SHP77 treated with DMSO at 0.1 percent for 48 hours (cell line): ENCODE measurements at places on chromosomes 16 and 17.

- no peak for DNase-seq
Measured at GRCh38 chr16:66549284-66550131, at the start of gene TK2. TK2 (minus strand) TSS chr16:66550122; CDS start chr16:66550061, 61 bp downstream.

GRCh38 chr17:19702217-19702641 lies 14.2 kb downstream of the SLC47A2 start:
- no peak for DNase-seq

- no peak for DNase-seq
Measured at GRCh38 chr16:59913666-59914065, 1179.5 kb upstream of the GOT2 start.

DNA sequence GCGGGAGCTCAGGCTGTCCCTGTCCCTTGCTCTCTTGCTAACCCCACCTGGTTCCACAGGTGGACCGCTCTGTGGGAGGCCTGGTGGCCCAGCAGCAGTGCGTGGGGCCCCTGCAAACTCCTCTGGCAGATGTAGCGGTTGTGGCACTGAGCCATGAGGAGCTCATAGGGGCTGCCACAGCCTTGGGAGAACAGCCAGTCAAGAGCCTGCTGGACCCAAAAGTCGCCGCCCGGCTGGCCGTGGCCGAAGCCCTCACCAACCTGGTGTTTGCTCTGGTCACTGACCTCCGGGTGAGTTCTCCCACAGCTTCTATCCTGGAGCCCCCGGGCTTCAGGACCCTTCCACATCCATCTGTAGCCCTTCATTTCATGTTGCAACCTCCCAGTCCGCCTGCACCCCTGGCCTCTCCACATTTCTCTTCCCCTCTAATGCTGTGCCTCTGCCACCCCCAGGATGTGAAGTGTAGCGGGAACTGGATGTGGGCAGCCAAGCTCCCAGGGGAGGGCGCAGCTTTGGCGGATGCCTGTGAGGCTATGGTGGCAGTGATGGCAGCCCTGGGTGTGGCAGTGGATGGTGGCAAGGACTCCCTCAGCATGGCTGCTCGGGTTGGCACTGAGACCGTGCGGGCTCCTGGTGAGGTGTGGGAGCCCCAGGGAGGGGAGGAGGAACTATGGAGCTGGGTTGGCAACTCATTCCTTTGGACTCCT lies 15.9 kb downstream of the PFAS start:
- no peak for DNase-seq

- no peak for DNase-seq
Measured at GRCh38 chr17:78322327-78322857, 37.5 kb downstream of the SOCS3 start.

DNA sequence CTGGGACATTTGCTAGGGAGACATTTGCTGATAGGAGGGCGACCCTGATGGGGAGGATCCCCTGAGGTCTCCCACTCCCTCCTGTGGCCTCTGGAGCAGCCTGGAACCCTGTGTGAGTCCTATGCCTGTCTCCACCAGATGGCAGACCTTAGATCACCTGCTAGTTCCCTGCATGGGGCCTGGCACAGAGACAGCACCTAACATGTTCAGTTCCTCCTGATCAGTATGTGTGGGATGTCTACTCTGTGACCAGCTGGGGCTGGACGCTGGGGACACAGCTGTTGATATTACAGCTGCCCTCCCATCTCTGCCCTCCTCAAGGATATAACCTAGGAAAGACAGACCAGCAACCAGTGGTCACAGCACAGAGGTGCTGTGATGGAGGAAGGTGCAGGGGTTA lies 1.1 kb upstream of the ADCY7 start:
- DNase-seq = peak; percentile 75

DNA sequence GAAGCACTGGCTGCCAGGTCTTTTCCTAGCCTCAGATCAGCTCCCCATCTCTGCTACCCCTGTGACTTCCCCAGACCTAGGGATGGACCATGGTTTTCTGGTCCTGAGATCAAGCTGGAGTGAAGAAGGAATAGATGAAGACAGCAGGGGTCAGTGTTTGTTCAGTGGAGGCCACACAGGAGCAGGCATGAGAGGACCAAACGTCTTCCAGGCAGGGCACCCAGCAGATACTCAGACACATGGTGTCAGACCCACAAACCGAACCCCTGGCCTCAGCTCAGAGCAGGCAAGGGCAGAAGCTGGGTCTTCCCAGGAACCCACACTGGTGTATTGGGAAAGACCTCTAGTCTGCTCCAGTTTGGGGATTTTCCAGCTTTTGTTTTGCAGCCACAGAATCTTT lies 189.7 kb downstream of the IRX5 start:
- DNase-seq = no peak

- peak; percentile 44 for DNase-seq
Measured at GRCh38 chr17:45149037-45149668, 878 bp downstream of the HEXIM1 start.

DNA sequence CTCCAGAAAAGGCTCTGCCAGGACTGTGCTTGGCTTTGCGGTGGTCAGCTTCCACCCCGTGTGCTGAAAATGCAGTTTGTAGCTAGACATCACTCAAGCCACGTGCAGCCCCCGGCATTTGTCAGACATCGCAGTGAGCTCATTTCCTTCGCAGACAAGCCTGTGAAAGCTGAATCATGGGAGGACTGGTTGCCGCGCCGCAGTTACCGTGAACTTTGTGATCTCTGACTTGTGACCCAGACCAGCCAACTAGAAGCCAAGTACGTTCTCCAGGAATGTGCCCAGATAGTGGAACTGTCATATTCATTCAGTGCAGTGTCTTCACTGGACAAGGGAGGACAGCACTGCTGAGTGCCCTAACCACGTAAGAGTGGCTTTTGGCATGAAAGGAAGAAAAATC lies 58.1 kb downstream of the NDE1 start:
- no peak for DNase-seq

- no peak for DNase-seq
Measured at GRCh38 chr16:21224800-21225199, 8.7 kb upstream of the ANKS4B start.

DNA sequence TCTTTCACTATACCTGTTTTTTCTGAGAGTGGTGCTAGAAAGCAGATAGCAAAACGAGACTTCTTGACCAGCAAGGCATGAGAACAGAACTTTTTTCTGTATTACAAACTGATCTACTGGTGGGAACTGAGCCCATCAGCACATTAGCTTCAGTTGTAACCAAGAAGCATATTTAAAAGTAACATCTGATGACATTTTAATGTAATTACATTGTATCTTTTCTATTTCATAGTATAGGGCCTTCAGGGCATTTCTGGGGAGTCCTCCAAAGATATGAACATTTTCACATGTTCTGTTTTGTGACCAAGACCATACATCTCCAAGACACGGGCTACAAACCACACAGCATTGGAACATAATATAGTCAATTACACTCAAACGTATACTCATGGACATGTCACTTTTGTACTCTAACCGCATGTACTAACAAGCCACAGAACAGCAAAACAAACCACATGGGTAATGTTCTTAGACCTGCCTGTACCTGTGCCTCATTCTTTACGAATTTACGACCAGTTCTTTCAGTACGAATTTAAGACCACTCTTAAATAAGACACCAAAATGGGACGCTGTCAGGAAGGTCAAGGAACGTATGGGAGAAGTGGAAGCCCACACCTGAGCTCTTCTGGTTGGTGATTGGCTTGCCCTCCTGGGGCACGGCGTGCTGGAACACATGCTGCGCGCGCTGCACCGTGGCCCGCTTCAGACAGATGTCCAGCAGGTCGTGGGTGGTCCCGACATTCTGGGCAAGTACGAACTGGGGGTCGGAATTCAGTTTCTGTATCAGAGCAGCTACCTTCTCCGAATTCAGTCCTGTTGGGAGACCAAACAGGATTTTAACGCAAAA lies 825 bp downstream of the BLMH start:
- DNase-seq = no peak

- no peak for DNase-seq
Measured at GRCh38 chr17:42463976-42464400, 5.3 kb downstream of the ATP6V0A1 start.

- DNase-seq = no peak
Measured at GRCh38 chr16:83586461-83587200, 221.1 kb upstream of the HSBP1 start.

DNA sequence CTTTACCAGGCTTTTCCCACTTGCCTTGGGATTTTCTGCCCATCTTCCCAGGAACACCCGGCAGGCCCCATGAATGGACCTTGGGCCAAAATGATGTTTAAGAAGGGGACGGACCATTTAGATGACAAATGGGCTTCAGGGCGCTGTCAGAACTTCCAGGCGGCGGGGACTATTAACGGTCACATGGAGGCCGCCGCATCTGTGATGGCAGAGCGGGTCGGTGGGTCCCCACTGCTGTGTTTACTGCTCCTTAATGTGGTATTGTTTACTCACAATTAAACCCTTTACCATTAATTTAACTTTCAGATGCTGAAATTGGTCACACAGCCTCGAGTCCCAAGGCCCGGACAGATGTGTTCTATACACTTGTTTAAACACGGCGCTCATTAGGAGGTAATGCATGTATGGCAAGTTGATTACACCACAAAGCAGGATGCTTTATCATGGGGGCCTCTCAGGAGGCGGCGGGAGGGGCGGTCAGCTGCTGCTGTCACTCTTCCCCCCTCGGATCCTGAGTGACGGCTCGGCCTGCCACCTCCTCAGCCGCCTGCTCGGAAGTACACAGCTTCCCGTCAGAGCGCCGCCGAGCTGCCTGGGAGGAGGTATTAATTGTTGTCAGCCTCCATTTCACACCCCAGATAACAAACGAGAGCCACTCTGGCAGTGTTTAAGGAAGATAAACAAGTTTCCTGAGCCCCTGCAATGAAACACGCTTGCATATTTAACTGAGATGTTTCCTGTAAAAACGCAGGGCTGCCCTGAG lies 83.9 kb upstream of the IRX3 start:
- DNase-seq = no peak

GRCh38 chr16:80500961-80501525 lies 39.8 kb upstream of the DYNLRB2 start:
- no peak for DNase-seq

DNA sequence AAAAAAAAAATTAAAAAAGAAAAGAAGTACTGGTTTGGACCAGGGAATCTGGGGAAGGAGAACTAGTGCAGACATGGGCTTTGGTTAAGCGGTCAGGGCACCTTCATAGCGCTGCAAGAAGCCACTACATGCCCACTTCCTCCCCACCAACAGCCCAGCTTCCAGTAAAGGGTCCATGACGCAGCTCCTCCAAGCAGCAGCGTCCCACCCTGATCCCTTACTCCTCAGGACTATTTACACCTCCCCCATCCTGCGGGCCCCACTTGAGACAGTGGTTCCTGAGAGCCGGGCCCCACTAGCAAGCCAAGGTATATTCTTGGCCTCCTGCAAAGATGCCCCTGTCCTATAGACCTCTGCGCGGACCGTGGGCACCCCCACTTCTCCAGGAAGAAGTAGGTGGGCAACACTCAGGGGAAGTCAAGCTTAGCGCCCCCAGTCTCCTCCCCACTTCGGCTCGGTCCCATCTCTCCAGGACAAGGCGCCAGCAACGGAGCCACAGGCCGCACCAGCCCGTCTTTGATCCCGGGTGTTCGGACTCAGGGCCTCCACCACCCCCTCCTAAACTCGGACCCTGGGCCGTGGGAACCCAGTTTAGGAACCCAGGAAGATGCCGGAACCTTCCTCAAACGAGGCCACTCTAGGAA lies 913 bp upstream of the PRR14 start:
- no peak for DNase-seq

DNA sequence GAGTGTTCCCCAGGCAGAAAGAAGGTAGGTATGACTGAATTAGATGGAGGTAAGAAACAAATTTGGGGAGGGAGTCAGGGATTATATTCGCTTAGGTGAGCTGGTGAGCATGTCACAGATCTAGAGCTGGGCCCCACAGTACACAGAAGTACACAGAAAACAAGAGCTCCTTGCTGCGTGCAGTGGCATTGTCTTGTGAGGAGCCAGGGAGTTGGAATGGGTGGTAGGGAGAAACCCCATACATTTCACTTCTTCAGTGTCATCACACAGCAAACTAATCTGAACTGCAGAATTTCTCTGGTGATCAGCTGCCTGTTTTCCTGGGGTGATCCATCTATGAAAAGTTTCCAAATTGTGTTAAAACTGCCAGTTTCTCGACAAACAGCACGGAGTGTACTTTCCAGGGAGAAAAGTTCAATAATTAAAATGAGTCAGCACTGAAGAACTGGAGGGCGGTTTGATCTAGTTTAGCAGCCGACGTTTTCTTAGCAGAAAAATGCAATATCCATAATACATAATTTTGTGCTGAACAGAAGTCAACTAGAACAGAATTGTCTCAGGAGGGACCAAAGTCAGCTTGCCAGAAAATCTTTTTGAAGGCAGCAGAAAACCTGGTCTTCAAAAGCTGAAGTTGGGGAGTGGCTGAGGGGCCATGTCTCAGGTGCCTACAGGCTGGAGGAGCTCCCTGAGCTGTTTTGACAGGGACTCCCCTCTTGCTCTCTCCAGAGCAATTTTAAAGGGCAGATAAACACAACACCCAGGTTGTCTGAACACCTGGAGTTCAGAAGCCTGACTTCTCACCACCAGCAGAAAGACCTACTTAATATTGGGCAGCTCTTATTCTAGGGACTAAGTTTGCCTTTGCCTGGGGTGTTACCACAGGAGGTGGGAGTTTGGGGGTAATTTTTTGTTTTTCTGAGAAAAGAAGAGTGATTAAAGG lies 448.6 kb downstream of the CA10 start:
- no peak for DNase-seq

GRCh38 chr17:47603830-47604597 lies 45.7 kb upstream of the KPNB1 start:
- no peak for DNase-seq

GRCh38 chr17:80372456-80372855 lies 42.5 kb upstream of the ENDOV start:
- DNase-seq = no peak

GRCh38 chr16:9126609-9127008 lies 35.2 kb downstream of the HAPSTR1 start:
- DNase-seq = no peak

DNA sequence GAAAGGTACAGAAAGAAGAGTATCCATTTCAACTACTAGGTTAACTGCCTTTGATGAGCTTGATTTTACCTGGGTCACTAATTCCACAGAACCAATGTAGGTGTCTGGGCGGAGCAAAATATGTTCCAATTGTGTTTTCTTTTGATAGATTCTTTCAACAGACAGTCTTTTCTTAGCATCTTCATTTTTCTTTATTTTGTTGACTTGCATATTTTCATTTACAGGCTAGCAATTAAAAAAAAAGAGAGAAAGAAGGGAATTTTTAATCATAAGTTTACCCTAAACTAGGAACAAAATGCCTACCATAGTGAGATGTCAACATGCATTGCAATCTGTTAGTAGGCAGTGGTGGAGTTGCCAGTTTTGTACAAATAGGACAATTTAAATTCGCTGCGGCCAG lies 1.0 kb downstream of the TOP2A start:
- DNase-seq = no peak
